MCF 10A (cell line): ENCODE measurements at places on chromosomes 6 and 20. TPM values are rescaled to one million over a fixed set of nuclear protein-coding genes. Genes with fewer than 3 reads are reported as not detected.

Gene SEMG1
- total RNA-seq, result not detected in 2 replicates

- no peak for DNase-seq
Observed at GRCh38 chr20:61673152-61673847, 392.4 kb downstream of the TAF4 start.

DNA sequence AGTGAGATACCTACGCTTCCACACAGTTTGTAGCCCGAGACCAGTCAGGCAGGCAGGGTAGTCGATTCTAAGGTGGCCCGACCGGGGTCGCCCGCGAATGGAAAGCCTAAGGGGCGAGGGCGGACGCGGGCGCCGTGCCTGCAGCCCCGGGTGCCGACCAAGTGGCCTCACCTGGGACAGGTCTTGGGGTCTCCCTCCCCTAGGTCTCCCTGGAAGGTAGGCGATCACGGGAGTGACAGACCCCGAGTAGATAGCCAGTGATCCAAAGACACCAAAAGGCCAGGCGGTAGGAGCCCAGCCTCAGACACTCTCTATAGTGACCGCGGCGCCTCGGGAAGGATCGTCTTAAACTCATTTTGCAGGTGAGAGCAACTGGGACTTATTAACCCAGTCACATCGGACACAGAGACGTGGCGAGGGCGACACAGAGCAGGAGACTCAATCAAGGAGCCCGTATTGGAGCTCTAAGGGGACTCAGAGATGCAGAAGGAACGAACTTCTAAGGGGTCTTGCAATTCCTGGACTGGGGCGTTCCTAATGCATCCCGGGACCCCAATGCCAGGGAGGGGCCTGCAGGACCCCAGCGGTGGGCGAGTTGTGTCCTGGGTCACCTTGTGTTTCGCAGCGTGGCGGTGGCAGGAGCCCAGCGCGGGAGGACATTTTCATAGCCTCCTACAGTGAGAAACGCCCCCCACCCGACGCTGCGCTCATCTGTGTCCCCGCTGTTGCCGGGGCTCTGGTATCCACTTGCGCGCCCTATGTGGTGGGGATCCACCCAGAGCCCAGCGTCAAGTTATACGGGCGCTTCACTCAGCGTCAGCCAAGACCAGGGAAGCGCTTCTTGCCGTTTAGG lies 2.1 kb upstream of the VSX1 start:
- DNase-seq, result no peak

DNA sequence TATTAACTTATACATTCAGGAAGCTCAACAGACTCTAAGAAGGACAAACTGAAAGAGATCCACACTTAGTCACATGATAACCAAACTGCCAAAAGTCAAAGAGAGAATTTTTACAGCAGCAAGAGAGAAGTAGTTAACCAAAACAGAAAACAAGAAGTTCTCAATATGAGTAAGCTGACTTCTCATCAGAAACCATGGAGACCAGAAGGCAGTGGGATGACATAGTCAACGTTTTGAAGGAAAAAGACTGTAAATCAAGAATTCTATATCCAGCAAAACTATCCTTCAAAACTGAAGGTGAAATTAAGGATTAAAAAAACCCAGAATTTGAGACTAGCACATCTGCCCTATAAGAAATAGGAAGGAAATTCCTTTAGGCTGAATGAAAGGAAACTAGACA lies 60.4 kb downstream of the COL19A1 start:
- DNase-seq, result no peak

DNA sequence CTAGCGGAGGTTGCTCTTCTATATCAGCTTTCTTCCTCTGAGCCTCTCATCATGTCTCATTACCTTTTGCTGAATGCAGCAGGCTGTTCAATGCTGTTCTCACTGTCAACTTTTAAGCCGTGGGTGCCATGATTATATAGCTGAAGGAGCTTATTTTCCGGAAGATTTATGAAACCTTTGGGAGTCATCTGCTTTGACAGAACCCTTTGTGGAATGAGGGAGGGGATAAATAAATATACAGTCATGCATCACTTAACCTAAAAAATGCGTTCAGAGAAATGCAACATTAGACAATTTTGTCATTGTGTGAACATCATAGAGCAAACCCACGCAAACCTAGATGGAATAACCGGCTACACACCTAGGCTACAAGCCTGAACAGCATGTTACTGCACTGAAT lies 102.2 kb upstream of the AKAP12 start:
- no peak for DNase-seq

- DNase-seq, result no peak
Observed at GRCh38 chr6:149046164-149046821, 271.2 kb upstream of the TAB2 start.

Gene ARHGAP40
- not detected in 2 replicates for total RNA-seq

Gene SENP6
- total RNA-seq, result 101 TPM in 2 replicates

DNA sequence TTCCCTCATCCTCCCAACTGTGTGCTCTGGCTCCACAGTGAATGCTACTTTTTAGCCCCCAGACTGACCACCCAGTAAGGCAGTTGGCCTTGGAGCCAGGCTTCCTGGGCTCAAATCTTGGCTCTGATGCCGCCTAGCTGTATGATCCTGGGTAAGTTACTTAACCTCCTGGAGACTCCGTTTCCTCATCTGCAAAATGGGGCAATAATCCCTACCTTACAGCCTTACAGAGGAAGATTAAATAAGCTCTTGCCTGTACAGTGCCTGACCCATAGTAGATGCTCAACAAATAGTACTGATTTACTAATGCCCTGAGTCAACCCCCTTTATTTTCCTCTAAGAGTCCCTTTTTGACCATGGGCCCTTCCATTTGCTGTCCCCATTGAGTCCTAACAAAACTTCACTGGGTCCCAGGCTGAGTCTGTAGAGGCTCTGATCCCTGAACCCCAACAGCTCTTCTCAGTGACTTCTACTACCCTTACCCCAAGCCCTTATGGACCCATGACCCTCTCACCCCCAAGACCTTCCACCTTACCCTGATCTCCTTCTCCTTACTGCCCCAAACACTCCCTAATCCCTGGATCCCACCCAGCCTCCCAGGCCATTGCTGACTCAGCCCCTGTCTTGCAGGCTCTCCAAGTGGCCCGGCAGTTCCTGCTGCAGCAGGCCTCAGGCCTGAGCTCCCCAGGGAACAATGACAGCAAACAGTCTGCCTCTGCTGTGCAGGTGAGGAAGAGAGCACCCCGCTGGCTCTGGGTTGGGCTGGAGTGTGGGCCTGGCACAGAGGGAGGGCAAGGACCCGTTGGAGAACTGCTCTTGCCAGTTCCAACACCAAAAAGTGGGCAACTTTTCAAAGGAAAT lies 31.4 kb downstream of the FOXP4 start:
- DNase-seq, result peak; percentile 67

- peak; percentile 84 for DNase-seq
Observed at GRCh38 chr20:50050660-50051308, 62.2 kb downstream of the UBE2V1 start.

Gene DEFB112
- total RNA-seq, result not detected in 2 replicates

- DNase-seq, result no peak
Observed at GRCh38 chr6:125262016-125263013, 39.5 kb downstream of the HDDC2 start.

- no peak for DNase-seq
Observed at GRCh38 chr6:63303476-63303875, 16.3 kb downstream of the LGSN start.

DNA sequence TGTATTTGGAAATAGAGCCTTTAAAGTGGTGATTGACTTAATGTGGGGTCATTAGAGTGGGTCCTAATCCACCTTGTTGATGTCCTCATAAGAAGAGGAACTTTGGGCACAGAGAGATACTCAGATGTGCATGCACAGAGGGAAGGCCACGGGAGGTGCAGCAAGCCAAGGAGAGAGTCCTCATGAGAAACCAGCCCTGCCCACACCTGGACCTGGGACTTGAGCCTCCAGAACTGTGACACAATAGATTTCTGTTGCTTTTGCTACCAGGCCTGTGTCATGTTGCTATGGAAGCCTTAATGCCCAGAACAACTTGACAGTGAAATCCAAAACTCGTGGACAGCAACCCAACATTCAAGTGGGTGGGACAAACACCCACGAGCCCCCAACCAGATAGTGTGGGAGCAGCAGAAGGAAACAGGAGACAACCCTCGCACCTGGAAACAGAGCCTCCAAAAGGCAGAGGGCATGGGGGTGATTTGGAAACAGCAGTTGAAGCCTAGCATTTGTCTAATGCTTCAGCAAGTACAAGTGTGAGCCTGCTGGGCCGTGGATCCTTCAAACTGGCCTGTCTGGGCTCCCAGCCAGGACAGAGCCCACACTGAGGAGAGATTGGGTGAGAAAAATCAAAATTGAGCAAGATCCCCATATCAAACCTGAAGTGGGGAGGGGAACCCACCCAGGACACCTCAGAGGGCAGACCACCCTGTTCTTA lies 201.0 kb upstream of the CST7 start:
- DNase-seq, result no peak

Gene RNF144B
- total RNA-seq, result 40.6 and 57.9 TPM in 2 replicates

- peak; percentile 41 for DNase-seq
Observed at GRCh38 chr6:115613488-115613887, 447.2 kb downstream of the FRK start.

DNA sequence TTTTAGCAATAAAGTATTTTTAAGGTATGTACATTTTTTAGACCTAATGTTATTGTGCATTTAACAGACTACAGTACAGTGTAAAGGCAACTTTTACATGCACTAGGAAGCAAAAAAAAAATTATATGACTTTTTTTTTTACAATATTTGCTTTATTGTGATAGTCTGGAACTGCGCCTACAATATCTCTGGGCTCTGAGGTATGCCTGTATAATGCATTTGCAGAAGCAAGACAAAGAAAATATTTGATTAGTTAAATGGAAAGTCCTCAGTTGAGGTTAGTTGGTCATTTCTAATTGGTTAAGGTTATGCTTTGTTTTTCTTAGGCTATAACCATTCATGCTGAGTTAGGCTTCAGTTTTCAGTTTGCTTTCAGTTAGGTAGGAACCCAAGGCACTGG lies 46.9 kb upstream of the SMAP1 start:
- DNase-seq, result no peak
